ENCODE measurements at places on chromosomes 12 and 14.

DNA sequence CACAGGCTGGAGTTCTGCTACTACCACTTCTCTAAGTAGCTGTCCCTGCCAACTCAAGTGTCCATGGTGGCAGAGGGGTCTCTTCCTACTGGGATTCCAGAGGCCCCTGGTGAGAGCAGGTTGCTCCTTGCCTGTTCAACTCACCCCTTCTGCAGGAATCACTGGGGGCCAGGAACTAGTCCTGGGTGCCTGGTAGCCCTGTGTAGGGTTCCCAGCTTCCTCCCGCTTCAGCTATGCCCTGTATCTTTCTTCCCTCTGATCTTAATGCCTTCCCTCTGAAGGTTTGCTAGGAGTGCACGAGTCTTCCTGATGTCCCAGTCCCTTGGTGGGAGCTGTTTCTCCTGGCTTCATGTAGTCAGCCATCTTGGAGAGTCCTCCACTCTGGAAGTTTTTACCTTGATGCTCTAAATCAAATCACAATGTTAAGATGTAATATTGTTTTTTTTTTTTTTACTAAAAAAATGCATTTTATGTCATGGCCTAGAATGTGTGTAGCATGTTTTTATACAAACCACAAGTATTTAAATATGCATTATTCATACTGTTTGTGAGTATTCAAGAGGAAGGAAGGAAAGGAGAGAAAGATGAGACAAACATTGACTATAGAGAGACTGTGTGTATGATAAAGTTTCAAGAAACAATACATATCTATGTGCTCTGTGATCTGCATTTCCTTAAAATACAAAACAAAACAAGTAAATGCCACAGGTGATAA, 54.7 kb downstream of the FRS2 start:
- DNase-seq, result no peak

GRCh38 chr14:93753647-93754046, 34.6 kb downstream of the PRIMA1 start:
- DNase-seq, result no peak

GRCh38 chr12:115336506-115336905, 652.5 kb upstream of the TBX3 start:
- DNase-seq, result no peak

DNA sequence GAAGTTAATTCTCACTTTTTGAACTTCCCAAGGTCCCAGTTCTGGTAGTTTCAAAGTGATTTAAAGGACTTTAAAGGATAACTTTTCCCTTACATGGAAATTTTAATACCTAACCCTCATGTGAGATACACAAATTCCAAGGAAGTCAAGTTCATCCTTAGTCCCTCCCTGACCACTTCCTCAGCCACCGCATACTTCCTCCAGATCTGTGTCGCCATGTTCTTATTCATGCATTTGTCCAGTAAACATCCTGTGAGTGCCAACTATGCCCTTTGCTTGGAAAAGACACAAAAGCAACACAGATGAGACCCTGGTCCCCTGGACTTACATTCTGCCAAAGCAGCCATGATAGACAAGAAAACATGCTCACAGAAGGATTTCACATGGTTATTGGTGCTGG, 206.6 kb downstream of the KSR2 start:
- DNase-seq, result no peak

DNA sequence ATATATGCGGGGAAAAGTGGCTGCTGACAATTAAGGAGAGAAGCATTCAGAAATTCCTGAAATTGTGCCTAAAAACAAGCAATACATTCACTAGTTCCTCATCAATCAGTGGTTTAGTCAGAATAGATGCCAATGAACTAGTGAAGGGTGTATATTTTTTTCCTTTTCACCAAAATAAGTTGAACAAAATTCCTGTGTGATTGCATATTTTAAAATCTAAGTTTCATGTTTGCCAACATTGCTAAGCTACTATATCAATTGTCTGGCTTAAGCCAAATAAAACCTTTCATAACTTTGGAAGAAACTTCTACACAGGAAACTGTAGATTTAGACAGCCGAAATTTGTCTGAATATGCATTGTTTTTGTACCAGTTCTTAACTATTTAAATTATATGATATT, 8.7 kb downstream of the PRKD1 start:
- no peak for DNase-seq

DNA sequence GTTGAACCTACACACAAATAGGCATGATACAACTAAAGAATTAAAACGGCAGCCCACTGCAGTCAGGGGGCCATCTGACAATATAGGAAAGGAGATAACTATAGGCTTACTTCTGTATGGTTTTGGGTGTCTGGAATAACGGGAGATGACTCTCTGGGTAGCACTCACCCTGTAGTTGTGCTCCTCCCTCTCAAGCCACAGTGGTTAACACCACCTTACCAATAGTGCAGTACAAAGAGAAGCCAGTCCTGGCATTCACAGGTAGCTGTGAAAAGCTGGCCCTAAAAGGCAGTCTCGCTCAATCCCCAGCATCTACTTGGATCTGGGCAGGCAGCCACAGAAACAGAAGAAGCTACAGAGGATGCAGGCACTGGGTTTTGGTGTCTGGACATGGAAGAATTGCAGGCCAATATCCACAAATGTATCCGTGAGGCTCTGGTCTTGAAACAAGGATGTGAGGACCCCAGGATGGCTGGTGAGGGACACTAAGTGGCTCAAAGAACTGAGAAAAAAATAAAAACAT, 93.0 kb downstream of the DPF3 start:
- no peak for DNase-seq

DNA sequence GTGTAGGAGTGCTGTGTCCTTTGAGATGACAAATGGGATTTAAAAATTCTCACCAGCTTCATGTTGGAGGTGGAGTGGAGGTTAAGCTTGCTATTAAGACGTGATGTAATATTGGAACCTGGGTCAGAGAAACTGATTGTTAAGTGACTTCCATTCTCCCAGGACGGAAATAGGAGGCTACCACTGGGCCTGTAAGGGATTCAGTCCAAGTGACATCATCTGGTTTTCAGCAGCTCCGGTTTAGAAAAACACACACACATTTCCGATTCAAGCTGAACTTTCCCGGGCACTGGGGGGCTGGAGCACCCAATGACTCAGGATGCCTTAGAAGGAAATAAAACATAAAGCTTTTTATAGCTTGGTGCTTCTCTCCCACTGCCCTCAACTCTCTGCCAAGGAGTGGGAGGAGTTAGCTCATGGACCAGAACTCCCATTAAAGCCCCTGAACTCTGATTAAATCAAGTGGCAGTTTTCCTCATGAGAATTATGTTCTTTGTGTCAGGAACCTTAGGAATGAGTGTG, 12.4 kb downstream of the CALM1 start:
- DNase-seq, result no peak

DNA sequence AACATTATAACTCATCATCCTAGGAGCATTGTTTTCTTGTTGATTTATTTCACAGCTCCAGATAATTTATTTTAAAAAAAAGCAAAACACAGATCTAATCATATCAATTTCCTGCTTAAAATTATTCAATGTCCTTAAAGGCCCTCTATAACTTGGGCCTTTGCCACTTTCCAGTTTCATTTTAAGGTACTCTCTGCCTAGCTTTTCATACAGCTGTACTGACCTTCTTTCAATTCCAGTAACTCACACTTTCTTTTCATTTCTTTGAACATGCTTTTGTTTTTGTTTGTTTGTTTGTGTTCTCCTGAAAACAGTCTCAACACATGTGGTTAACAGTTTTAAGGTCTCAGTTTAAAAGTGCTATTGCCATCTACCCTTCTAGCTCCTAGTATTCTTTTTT, 281.9 kb downstream of the ACSS3 start:
- no peak for DNase-seq

DNA sequence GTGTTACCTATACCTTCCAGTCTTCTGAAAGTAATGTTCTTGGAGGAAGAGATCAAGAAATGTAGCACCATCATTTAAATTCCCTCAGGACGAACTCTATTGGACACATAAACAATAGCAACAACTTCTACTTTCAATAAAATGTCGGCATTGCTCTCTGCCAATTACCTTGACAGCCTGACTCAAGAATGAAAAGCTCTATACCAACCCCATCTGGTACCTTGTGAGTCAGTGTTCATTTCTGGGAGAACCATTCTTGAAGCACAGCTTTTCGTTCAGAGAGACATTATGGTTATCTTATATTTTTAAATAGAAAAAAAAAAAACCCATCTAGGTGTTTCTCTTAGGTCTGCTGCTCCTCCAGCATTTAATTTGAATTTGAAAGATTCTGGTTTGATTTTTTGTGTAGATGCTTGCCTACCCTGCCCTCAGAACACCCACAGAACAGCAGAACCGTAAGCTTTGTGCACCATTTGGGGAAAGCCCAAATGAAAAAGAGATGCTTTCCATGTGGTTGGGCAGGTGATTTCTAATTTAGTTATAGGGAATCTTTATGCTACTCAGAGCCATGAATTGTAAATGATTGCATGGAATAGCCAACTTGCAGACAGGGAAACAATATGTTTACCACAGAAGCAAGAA, 156.0 kb downstream of the SAMD4A start:
- DNase-seq, result no peak

DNA sequence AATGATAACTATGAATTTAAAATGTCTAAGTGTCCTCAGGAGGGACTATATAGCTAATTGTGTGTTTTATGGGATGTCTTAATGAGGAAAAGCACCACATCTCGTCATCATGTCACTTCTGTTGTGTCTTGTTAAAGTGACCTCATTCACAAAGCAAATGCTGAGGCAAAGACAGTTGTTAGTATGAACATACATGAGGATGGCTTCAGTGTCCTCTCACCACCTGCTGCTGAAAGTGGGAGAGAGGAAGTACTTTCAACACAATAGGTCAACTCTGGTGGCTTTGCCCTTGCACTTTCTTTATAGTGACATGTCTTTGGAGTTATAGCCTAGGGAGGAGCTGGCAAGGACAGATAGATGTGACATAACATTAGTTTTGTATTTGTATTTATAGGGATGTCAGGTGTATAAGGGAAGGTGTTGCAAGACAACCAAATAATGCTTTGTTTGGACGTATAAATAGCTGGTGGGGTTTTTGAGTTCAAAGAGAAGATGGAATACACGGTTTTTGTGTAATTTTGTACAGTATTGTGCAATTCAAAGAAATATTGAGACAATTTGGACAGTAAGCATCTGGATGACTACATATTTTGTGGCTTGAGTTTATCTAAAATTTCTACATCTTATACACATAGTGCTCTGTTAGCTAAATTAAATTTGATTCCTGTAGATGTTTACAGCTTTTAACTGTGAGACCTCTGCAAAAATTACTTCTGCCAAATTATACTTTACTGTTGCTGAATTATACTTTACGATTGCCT, 131.7 kb upstream of the ATP2B1 start:
- no peak for DNase-seq

- no peak for DNase-seq
These were observed 378.1 kb upstream of the TMPO start for GRCh38 chr12:98137278-98137677.

- DNase-seq, result peak; percentile 39
These were observed 10.3 kb downstream of the EXOC3L4 start for GRCh38 chr14:103104654-103105452.

GRCh38 chr12:81274637-81275529, 197.0 kb downstream of the ACSS3 start:
- DNase-seq, result no peak

GRCh38 chr12:70241845-70242244, 1.4 kb upstream of the CNOT2 start:
- no peak for DNase-seq

DNA sequence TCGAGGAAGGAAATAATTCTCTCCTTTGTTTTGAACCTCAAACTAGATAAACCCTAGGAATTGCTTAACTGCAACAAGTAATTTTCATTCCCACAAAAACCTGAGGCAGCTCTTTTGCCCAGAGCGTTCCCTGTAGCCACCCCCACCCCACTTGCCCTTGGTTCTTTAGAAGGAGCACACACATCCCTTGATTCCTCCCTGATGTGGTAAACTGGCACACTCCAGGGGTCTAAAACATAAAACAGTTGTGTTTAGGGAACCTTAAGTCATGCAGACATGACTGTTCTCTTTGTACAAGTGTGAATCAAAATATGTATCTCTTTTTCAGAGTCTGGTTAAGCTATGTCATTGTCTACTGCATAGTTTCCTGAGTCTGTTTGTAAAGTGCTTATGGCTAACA, 14.0 kb downstream of the MAPK1IP1L start:
- no peak for DNase-seq

DNA sequence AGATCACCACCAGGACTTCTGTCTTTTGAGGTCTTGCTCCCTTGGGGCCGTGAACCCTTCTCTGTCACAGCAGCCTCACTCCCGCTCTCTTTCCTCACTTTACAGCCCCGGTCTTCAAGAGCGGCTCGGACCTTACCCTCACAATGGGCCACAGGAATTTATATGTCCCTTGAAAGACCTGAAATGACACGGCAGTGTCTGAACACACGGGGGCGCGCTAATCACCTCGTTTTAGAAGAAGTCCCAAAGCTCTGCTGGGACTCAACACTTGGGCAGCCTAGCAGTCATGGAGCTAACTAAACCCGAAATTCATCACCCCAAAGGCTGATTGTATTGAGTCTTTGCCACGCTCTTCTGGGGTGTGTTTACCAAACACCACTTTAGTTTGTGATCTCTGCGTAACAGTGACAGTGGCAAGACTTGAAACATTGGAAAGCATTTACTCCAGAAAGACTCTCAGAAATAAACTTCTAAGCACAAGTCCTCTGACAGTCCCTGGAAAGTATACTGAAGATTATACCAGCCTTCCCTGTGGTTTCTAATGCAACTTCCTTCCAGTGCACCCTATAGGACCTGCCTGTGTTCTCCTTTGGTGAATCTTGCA, 29.0 kb downstream of the SERPINA11 start:
- peak; percentile 2 for DNase-seq

DNA sequence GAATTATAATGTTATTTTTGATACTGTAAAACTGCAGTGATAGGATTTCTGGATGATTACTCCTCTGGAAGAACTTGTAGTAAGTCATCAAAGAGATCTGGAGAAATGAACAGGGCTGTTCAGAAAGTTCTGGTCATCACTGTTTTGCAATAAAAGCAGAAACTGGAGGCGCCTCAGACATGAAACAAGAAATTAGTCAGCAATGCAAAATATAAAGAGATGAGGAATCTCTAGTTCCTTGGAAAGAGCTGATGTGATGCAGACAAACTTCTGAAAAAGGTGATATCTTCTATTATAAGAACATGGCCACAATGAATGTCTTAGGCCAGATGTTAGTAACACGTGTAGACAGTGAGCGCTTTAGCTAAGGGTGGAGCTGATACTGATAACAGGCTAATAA, 9.5 kb downstream of the ACIN1 start:
- DNase-seq, result no peak

DNA sequence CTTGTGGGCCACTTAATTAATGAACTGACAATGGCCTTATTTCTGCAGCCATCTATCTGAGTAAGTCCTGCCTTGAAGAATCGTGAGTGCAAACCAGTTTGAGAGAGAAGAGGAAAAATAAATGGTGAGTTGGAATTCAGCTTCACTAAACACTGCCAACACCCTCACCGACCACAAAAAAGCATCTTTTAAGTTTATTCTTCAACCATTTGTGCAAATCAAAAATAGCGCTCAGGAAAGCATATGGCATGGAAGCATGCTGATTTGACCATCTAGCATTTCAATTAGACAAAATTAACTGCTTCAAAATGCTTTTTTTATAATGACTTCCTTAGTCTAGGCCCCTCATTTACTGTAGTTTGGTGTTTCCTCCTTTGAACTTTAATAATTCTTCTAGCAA, 294.0 kb downstream of the PPFIA2 start:
- no peak for DNase-seq

Data from stimulated activated CD8-positive, alpha-beta memory T cell treated with anti-CD3 and anti-CD28 coated beads, Interleukin-7, amount 100 ng/mL, for 1 hour (primary cell).